ENCODE measurements at places on chromosomes 2 and 18.

GRCh38 chr2:202109737-202110184 lies 36.7 kb downstream of the KIAA2012 start:
- no peak for DNase-seq

DNA sequence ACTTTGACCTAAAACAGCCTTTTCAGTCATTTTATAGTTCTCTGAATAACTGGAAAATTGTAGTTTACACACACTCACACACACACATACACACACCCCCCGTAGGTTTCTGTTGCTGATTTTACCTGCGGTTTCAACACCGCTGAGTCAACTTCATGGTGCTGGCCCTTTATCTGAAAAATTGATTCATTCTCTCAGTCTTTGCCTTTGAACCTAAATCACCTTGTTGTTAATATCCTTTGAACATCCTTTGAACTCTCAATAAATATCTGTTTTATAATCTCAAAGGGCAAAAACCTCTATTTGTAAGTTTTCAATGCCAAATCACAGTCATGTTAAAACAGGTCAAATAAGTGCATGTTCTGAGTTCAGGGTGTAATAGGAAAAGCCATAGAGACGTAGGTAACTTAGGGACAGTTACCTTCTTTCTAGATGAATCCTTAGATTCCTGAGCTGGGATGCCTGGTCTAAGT lies 109.0 kb upstream of the BZW1 start:
- no peak for DNase-seq

DNA sequence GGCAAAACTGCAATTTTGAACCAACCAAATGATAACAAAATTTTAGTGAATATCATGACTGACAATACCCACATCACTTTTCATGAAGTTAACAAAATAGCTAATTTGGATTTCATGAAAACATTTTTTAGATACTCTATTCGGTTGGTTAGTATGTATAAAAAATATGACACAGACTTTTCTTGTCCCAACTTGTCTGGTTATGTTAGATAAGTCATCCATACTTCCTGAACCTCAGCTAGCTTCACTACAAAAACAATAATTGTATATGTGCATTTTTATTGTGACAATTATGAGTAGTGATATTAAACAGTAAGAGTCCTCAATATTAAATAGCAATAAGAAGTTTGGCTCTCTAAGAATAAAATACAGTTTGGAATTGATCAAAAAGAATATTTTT lies 408.1 kb upstream of the DSEL start:
- no peak for DNase-seq

DNA sequence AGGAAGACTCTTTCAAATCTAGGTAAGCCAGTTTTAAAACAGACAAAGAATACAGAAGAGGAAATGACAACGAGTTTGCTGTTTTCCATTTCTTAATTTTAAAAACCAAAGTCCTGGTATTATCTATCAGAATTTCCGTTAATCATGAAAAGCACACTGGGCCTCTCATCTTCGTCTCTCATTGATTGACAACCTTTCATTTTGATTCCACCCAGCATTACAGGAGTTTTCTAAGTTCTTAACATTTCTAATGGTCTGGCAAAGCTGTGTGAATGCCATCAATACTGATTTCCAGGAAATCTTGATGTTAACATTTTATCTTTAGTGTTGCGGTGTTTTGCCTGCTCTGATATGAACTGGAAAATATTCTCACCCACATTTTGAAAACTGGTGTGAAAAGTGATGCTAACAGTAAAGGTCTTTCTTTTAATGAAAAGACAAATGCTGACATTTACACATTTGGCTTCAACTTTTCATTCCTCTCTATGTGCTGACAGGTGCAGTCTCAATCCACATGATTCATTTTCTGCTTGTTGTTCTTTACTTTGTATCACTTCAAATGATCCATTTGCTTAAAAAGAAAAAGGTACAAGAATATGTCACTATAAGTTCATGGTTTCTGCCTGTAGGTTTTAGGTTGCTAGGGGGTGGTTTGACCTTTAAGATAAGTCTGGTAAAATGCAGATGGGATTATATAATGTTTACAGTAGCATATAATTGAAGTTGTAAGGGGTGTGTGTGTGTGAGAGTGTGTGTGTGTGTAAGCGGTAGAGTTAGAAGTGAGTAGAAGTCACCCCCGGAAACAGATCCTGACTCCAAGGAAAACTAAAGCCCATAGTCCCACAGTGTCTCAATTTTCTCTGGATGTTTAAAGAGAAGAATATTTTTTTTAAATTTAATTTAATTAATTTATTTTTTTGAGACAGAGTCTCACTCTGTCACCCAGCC lies 29.5 kb downstream of the SCYGR8 start:
- no peak for DNase-seq

Measured in kidney glomerular epithelial cell (primary cell).